ENCODE measurements at places on chromosomes 5 and 9.

DNA sequence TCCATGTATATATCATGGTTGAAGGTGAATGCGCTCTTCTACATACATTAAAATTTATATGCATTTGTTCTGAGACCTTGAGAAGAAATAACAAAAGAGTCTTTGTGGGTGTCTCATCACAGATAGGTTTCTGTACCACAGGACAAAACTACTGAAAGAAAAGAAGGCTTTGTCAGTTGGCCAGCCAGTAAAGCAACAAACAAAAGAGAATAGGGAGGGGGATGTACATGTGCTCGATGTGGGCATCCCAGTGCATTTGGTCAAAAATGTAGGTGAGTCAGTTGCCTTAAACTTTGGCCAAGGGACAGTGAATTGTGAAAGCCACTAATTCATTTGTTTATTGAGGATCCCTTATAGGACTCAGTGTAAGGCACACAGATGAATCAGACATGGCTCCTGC is 13.3 kb downstream of the RBM18 start:
- no peak for DNase-seq

- no peak for DNase-seq
These were observed 1253.2 kb downstream of the EFNA5 start for GRCh38 chr5:106417566-106417965.

GRCh38 chr5:20056933-20057332 is 68.9 kb upstream of the CDH18 start:
- DNase-seq, result no peak

DNA sequence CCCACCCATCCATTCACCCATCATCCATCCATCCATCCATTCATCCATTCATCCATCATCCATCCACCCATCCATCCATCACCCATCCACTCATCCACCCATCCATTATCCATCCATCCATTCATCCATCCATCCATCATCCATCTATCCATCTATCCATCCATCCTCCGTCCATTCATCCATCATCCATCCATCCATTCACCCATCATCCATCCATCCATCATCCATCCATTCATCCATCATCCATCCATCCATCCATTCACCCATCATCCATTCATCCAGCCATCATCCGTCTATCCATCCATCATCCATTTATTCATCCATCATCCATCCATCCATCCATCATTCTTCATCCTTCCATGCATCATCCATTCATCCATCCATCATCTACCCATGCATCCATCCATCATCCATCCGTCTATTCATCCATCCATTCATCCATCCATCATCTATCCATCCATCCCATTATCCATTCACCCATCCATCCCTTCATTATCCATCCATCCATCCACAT is 10.1 kb downstream of the ASS1 start:
- no peak for DNase-seq

GRCh38 chr9:965497-965896 is 11.0 kb upstream of the DMRT3 start:
- DNase-seq, result no peak

- DNase-seq, result no peak
These were observed 164.3 kb upstream of the ST8SIA4 start for GRCh38 chr5:101067429-101067828.

DNA sequence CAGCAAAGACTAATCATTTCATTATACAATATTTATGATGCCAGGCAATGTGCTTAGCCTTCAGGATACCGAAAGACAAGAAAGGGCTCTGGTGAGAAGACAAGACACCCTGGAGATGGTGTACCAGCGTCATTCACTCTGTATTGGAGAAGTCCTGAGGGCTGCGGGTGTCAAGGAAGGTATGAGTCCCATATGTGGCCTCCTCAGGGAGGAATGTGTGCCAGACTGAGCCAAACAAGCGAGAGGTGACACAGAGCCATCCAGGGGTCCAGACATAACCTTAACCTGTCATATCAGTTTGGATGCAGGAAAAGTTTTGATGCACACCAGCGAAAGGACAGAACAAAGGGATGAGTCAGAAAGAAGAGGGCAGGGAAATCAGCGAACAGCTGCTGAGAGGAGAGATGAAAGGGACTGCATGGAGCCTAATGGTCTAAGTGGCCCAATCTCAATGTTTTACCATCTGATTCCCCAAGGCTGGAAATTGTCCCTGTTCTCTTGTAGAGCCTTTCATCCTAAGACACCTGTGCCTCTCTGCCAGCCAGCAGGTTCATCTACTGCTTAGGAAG is 38.9 kb downstream of the ADRA1B start:
- DNase-seq, result no peak

- no peak for DNase-seq
These were observed 51.1 kb downstream of the ENC1 start for GRCh38 chr5:74589204-74590056.

GRCh38 chr5:73120222-73121118 is at the start of gene TMEM171:
TMEM171 (plus strand) TSS chr5:73120575; CDS start chr5:73123374, 2,799 bp downstream.
- no peak for DNase-seq

DNA sequence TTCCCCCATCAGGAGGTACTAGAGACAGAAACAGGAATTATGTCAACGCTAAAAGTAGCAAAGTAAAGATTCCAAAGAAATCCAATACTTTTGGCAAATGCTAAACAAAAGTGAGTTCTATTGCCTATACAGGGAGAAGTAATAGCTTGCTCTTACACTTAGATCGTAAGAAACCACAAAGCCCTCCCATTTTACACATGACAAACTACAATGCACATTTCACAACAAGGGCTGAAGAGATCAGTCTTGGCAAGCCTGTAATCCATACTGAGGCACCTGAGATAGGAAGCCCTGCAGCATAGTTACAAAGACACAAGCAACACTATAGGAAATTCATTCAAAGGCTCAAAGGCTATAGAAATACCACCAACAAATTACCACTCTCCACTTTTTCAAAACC is 7.7 kb downstream of the HNRNPK start:
- no peak for DNase-seq

- no peak for DNase-seq
These were observed 363.0 kb upstream of the RIOK2 start for GRCh38 chr5:97545886-97546535.

- no peak for DNase-seq
These were observed 107.1 kb downstream of the OXCT1 start for GRCh38 chr5:41763081-41763480.

DNA sequence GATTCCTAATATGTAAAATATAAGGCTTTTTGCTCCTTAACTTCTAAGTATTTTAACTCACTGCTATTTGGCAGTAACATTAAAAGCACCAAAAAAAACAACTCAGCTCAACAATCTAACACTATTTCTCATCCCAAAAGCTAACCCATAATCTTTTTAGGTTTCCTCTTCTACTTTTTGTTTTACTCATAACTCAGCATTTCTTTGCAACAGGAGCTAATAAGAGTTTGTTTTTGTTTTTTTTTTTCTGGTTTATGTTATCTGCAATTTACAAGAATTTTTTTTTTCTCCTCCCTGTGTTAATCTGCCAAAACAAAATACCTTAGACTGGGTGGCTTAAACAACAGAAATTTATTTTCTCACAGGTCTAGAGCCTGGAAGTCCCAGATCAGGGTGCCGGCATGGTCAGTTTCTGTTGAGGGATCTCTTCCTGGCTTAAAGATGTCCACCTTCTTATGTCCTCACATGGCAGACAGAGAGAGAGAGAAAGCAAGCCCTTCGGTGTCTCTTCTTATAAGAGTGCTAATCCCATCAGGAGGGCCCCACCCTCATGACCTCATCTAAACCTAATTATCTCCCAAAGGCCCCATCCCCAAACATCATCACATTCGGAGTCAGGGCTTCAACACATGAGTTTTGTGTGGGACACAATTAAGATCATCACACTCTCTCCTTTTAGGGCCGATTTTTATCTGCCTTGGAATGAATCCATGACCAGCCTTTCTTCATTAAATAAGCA is 31.2 kb downstream of the ARL15 start:
- DNase-seq, result no peak

DNA sequence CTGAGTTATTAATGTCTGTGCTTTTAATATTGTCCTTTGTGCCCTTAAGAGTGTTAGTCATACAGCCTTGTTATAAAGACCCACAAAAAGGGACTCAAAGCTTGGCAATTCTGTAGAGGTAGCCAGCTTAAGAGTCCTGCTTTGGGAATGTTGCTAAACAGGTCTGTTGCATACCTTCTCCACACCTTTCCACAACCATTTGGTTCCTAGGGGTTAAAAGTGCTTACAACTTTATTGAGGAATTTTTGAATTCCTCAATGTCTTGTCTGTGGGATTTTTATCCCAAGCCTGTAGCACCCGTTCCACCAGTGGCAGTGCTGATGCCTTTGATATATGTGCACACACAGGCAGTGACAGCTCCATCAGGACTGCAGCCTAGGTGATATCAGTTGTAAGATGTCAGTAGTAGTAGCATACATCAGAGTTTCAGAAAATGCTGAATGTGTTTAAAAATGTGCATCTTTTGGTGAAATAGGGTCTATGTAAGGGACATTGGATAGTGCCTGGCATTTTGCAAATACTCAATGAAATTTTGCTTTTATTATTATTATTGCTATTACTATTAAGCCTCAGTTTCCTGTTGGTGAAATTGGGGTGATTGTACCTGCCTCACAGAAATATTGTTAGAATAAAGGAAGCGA is 68.5 kb downstream of the WWC1 start:
- DNase-seq, result no peak

GRCh38 chr9:134707031-134707680 is 65.6 kb downstream of the COL5A1 start:
- DNase-seq, result peak; percentile 47

- no peak for DNase-seq
These were observed 171.8 kb upstream of the MVB12B start for GRCh38 chr9:126154869-126155268.

- no peak for DNase-seq
These were observed 233.1 kb downstream of the AGTPBP1 start for GRCh38 chr9:85508616-85509015.

- no peak for DNase-seq
These were observed 254.5 kb downstream of the RASEF start for GRCh38 chr9:82808478-82808877.

GRCh38 chr5:81534441-81534840 is 140.5 kb upstream of the ACOT12 start:
- DNase-seq, result no peak

DNA sequence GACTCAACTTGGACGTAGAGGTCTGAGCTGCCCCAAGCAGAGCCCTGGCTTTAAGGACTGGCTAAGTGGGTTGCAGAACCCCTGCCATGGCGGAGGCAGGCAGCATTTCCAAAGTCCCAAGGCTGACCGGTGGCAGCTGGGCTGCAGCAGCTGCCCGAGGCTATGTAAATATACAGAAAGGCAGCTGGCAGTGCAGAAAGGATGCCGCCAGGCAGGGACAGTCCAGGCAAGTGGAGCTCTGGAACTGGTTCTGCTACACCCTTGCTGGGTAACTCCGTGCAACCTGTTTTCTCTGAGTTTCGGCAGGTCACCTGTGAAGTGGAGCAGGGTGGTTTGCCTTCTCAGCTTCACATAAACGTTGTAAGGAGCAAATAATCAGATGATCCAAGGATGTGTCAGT is 46.0 kb downstream of the SHB start:
- no peak for DNase-seq

GRCh38 chr5:169153405-169153804 is 147.5 kb downstream of the SLIT3 start:
- DNase-seq, result no peak

- no peak for DNase-seq
These were observed 166.7 kb upstream of the ELL2 start for GRCh38 chr5:96128204-96128864.

- DNase-seq, result no peak
These were observed 21.7 kb upstream of the NSD1 start for GRCh38 chr5:177111720-177112394.

DNA sequence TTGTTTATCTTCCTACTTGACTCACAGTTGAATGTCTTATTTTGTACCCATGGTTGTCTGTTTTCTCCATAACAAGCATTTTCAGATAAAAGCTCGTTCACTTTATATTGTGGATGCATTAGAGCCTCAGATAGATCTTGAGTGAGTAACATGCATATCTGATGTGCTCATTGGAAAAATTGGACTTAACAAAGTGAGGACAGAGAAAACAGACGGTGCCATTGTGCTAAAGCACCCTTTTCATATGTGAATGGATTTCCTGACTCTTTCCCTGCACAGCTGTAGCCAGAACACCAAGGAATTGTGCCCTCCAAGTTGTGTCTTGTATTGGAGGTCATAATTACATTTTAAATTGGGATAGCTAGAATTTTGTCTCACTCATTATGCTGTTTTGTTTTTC is 325.8 kb upstream of the MEF2C start:
- DNase-seq, result no peak

- DNase-seq, result no peak
These were observed 96.4 kb downstream of the EBF1 start for GRCh38 chr5:159003045-159004030.

DNA sequence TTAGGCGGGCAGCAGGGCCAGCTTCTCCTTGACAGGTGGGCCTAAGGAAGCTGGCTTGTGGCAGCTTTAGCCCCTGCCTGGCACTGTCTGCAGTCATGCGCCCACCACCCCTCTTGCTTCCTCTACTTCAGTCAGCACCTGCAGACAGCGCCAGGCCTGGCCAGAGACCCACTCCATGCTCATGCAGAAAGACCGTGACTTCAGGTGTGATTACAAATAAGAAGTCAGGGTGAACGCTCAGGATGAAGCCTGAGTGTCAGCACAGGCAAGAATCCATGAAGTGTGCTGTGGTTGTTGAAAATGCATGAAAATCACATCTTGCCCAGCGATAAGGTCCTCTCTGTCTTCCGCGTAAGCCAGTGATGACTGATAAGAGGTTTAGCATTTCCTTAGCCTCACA is 3.4 kb downstream of the CSF2 start:
- DNase-seq, result no peak

GRCh38 chr9:114186605-114187289 is 31.4 kb downstream of the COL27A1 start:
- no peak for DNase-seq

- no peak for DNase-seq
These were observed 706.6 kb downstream of the EFNA5 start for GRCh38 chr5:106964132-106964531.

- DNase-seq, result no peak
These were observed 101.8 kb downstream of the TMEM167A start for GRCh38 chr5:82975396-82975795.

GRCh38 chr9:27054125-27054524 is 48.7 kb upstream of the LRRC19 start:
- no peak for DNase-seq

- DNase-seq, result no peak
These were observed 7.3 kb upstream of the FGF18 start for GRCh38 chr5:171412186-171412585.

DNA sequence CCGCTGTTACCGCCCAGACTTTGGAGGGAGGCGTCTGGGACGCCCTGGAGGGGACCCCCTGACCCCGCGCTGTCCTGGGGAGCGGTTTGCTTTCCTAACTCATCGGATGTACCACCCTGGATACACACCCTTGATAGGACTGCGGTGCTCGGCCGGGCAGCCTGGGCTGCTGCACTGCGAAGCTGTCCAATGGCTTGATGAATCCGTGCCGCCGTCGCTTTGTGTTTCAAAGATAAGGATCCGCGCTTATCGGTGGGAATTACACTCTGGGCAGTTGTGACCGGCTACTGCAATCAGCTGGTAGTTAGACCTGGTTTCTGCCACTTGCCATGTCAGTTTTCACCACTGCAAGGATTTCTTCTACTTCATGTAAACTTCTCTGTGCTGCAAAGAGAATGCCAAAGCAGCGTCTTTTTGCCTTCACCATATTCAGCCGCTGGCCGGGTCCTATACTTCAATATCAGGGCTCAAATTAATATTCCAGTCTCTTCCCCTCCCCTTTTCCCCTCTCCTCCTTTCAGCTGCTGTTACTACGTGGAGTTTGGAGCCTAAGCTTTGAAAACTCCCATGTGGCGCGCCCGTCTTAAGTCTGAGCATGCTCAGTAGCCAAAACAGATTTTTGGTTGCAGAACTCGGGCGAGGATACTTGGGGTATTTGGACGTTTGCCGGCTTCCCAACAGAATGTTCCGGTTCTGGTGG is 727 bp downstream of the SMAD5 start:
- no peak for DNase-seq

Measured in thoracic aorta (tissue), 2 donors.